NCI-H1092 (cell line): ENCODE measurements at places on chromosomes 5 and 9.

GRCh38 chr5:153050496-153051179 lies 439.8 kb upstream of the GRIA1 start:
- no peak for DNase-seq

GRCh38 chr9:37290940-37291485 lies 131.5 kb upstream of the GRHPR start:
- DNase-seq = no peak

DNA sequence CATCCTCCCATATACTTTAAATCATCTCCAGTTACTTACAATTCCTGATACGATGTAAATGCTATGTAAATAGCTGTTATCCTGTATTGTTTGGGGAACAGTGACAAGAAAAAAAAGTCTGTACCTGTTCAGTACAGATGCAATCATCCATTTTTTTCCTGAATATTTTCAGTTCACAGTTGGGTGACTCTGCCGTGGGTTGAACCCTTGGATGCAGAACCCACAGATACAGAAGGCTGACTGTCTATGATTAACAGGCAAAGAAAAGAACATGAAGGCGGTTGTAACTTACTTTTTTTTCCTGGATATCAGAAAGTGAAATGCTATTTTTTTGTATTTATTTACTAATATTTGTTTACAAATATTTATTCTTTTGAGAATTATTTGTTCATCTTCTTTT lies 33.2 kb downstream of the DAP start:
- no peak for DNase-seq

GRCh38 chr5:145429170-145429569 lies 406.0 kb downstream of the PRELID2 start:
- DNase-seq = no peak

DNA sequence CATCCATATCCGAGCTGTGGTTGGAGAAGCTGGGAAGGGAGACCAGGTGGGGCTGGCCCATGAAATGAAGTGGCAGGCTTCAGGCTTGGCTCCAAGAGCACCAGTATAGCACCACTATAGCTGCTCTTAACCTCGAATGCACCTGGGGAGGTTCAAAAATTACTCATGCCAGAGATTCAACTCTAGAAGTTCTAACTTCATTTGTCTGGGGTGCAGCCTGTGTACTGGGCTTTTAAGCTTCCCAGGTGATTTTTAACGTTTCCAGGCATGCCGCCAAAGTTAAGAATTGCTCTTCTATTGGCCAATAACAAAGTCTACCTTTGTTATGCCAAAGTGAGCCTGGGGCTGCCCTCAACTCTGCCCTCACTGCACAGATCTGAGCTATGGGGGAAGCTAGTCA lies 458 bp downstream of the PRSS3 start:
- no peak for DNase-seq

DNA sequence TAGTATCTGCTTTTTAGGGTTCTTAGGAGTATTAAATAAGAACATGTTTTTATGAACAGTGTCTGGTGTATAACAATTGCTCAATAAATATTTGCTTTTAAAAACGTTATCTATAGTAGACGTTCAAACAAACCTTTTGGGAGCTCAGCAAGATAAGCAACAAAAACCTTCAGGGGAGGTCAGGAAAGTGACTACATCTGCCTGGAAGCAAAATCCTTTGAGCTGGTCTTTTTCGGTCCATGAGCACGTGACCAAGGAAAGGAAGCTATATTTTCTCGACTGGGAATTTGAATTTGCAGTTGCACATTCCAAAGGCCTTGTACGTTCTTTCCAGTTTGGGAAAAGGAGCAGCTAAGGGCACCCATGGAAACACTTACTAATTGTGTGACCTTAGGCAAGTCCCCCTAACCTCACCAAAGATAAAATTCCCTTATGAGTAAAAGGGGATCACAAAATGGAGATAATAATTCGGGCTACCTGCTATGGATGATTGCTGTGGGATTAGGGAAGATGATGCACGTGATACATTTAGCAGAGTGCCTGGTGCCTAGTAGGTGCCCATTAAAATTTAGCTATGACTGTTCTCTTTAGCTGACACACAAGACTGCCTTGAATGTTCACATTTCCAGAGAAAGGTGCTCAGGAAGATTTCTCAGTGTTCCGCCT lies 45.4 kb downstream of the PTTG1 start:
- DNase-seq = no peak

DNA sequence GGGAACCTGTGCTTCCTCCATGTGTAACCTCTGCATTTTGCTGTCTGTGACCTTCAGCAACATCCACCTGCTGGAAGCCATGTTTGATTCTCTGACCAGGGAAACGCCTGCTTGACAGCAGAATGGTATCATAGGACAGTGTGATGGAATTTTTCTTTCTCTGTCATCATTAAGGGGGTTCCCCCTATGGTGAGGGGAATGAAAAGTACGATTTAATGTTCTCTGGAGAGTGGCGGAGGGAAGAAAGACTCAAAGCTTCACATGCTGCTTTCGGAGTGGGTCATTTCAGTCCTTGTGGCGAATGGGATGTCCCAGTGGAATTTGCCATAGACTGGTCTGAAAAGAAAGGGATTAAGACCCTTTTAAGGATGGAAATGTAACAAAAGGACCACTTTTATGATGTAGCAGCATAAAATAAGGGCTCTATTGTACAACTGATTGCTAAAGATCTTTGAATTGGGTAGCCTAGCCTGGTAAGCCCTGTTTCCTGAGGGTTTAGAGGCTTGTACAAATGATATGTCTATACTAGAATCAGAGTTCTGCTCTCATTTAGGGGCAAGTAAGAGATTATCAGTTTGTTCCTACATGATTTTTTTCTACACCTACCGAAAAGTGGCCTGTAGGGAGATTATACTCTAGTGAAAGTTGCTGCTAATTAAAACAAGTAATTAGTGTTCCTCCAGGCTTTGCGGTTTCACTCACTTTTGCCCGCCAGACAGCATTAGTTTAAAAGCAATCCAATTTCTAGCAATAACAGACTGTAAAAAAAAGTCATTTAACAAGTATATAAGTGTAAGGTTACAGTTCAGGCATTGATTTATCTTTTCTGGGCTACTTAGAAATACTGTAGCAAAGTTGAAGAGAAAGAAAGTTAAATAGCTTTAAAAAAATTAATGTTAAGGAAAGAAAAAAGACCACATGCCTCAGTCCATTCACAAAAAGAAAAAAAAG lies 904.5 kb downstream of the NR2F1-AS1 start:
- no peak for DNase-seq

DNA sequence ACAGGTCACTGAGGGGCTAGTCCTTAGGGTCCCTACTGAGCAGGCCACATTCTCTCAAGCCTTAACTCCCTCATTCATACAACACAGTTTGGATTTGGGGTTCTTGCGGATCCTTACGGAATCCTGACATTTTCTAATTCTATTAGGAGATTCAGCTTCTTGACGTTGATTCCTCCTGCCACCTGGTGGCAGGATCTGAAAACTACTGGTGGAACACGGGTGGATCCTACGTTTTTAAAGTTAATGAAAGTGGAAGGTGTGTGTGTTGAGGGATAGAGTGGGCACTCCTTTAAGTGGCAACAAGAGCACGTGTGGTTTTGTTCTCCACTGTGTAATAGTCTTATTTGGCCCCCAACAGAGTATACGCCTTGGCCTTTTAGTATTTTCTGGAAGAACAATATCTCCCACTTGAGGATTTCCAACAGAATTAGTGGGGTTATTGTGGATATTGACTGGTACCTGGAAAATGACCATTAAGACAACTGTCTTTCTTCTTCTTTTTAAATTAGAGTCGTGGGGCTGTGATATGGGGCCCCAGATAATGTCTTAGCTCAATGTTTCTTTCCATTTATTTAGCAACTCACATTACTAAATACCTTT lies 25.2 kb downstream of the SLC28A3 start:
- DNase-seq = peak; percentile 52

DNA sequence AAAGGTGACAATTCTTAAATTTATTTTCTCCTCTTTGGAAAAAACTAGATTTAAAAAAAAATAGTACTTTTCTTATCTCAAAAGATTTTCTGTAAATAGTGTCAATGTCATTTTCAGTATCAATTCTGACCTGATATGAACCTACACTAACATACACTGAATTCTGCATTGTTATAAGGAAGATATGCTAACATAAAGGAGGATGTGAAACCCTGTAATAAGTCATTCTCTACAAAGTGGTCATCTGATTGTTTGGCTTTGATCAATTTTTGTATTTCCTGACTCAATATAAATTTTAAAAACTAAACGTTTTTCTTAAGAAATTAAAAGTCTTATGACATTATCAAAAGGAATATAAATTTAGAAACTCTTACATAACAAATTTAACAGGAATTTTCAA lies 233.6 kb upstream of the EDIL3 start:
- DNase-seq = no peak

DNA sequence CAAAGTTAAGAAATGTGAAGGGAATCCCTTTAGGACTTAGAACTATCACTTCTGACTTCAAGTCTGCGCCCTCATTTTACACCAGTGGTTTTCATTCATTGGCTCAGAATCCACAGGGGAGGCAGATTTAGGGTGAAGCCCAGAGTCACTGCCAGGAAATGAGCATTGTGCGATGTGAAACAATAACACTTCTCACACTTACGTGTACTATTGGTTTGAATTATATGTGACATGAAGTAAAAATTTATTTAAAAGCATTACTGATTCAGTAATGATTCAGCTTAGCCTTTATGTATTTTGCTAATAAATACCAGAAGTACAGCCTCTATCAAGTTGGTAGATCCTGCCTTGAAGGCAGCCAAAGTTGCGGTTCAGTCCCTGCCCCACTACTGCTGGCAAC lies 98.6 kb downstream of the PAM start:
- DNase-seq = no peak

- DNase-seq = no peak
Observed at GRCh38 chr5:135249658-135250057, 149.4 kb downstream of the MACROH2A1 start.

- DNase-seq = no peak
Observed at GRCh38 chr5:138990986-138991590, 116.0 kb upstream of the LRRTM2 start.

- DNase-seq = no peak
Observed at GRCh38 chr9:102768002-102768401, 227.1 kb upstream of the CYLC2 start.

DNA sequence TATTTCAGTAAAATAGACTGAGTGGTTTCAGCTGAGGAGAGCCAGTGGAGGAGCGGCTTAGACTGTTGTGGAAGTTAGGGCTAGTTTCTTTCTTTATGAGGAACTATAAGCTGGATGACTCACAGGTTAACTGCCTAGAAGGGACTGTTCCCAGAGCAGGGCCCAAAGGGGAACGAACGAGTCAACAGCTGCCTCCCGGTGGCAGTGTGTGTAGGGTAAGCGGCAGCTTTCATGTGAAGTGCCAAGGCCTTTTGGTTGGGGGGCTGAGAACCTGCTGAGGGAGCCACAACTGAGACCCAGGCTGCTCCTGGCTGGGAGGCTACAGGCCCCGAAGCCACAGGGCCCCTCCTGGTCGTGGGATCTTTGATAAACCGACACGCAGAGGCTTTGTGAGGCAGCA lies 7.0 kb downstream of the SQSTM1 start:
- no peak for DNase-seq

DNA sequence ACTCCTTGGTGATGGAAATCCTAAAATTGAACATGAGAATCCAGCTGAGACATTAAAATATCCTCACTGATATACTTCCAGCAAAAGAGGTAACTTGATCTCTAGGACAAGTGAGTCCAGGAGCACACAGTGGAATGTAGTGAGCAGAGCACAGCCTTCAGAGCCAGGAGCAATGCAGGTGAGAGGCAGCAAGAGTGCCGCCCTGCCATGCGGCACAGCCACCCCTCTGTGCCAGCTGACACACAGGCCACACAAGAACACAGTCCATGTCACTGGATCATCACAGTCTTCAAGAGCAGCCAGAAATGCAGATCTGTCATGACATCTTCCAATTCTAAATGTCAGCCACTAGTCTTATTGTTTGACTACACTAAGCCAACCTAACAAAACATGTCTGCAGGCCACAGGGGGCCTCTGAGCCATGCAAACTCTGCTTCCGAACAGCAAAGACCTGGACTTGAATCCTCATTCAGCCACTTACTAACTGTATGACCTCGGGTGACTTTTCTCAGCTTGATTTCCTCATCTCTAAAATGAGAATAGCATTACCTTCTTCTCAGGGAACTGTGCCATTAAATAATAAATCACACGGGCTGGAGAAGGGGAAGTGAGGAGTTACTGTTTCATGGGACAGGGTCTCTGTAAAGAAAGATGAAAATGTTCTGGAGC lies 47.0 kb downstream of the CCDC125 start:
- no peak for DNase-seq

DNA sequence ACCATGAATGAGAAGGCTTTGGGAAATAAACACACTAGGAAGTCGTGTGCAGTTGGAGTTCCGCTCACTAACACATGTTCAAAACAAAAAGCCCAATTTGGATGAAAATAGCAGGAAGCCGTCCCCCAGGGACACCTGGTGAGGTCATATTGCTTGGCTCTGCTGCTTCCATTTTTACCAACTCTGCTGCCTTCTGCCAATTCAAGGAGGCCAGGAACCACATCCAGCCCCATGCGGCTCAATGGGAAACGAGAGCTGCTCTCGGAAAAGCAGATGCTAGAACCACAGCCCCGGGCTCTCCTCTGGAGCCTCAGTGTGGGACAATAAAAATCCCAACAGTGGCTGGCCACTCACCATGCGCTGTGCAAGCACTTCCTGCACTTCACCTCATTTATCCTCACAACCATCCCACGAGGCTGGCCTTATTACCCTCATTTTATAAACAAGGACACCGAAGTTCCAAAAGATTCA lies 13.4 kb downstream of the ADAM19 start:
- DNase-seq = no peak

- no peak for DNase-seq
Observed at GRCh38 chr5:52893105-52893504, 96.0 kb upstream of the ITGA2 start.

GRCh38 chr5:38011668-38012188 lies 171.9 kb upstream of the GDNF start:
- no peak for DNase-seq

- no peak for DNase-seq
Observed at GRCh38 chr9:136838314-136839228, 3.7 kb upstream of the AJM1 start.

DNA sequence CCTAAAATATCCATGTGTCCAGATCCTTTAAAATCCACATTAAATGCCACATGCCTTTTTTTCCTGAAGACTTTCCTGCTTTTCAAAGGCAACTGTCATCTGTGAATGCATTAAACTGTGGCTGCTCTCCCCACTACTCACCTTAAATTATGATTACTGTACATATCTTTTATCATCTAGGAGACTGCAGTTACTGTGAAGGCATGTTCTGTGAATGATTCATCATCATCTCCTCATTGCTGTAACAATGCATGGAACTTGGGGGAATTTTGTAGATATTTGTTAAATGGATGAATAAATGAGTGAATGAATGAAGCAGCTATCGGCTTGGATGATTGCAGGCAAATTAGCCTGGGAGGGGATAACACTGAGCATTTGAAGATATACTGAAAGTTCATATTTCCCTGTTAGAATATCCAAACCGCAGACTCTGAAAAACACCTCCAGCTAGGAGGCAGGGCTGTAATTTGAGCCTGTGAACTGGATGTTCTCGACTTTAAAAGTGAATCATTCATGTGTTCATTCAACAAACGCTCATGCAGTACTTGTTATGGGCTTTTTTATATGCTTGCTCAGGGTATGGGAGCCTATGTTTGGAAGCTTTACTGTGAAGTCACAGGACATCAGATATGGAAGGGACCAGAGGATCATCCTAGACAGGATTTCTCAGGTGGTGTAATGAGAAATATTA lies 519.2 kb downstream of the KIF4B start:
- no peak for DNase-seq

- DNase-seq = no peak
Observed at GRCh38 chr5:140561753-140562523, 2.5 kb downstream of the APBB3 start.
